ENCODE measurements at places on chromosomes 16 and 17. TPM values are rescaled to one million over a fixed set of nuclear protein-coding genes. Genes with fewer than 3 reads are reported as not detected.
A peak's percentile ranks its signal among the peaks of the same experiment; 100 is the strongest.

Gene TEX19
- total RNA-seq: not detected

- H3K27ac ChIP-seq: no peak overlapping the region
- H3K27me3 ChIP-seq: peaks cover 10% of the 10 kb centered on the region
- H3K4me3 ChIP-seq: no peak overlapping the region
- no peaks in the 10 kb centered on the region for H3K36me3 ChIP-seq
- H3K4me1 ChIP-seq: no peaks in the 10 kb centered on the region
- DNase-seq: no peak
Observed at GRCh38 chr16:48201515-48202201, 42.4 kb upstream of the LONP2 start.

DNA sequence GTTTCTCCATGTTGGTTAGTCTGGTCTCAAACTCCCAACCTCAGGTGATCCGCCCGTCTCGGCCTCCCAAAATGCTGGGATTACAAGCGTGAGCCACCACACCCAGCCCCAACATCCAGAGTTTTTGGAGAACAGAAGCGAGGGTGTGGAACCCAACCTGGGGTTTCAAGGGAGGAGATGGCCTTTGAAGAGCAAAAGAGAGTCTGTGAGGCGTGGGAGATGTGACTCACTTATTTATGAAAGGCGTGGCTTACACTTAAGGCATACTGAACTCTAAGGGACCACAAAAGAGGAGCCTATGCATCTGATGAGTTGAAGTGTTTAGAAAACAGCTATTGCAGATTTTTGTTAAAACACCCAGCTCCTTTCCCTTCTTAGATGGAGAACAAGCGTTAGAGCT, 18.9 kb downstream of the ARSG start:
- peaks cover 32% of the 10 kb centered on the region for H3K4me1 ChIP-seq
- H3K27ac ChIP-seq: no peak overlapping the region
- no peak for DNase-seq
- no peak overlapping the region for H3K4me3 ChIP-seq
- H3K27me3 ChIP-seq: no peaks in the 10 kb centered on the region

Gene KCNH4
- not detected for total RNA-seq

- H3K4me3 ChIP-seq: peak overlapping the region; percentile 83
- H3K36me3 ChIP-seq: no peaks in the 10 kb centered on the region
- peak; percentile 67 for DNase-seq
- no peaks in the 10 kb centered on the region for H3K27me3 ChIP-seq
- H3K27ac ChIP-seq: peak overlapping the region; percentile 79
Observed at GRCh38 chr16:85557083-85557970, 55.8 kb upstream of the GSE1 start.

GRCh38 chr16:6493555-6493954, 839.1 kb upstream of the RBFOX1 start:
- no peaks in the 10 kb centered on the region for H3K4me1 ChIP-seq
- H3K36me3 ChIP-seq: no peaks in the 10 kb centered on the region
- no peak overlapping the region for H3K27ac ChIP-seq
- no peak for DNase-seq
- H3K27me3 ChIP-seq: no peaks in the 10 kb centered on the region
- no peak overlapping the region for H3K4me3 ChIP-seq

Data from activated naive CD8-positive, alpha-beta T cell treated with anti-CD3 and anti-CD28 coated beads, Interleukin-2, amount 10 ng/mL, durations not matched to agents 7 days and 5 days (primary cell).